Fibroblast of upper back skin (primary cell): ENCODE measurements at places on chromosomes 3 and 15.
A peak's percentile ranks its signal among the peaks of the same experiment; 100 is the strongest.

GRCh38 chr3:20622304-20622703 lies 436.3 kb upstream of the SGO1 start:
- peak; percentile 87 for DNase-seq

DNA sequence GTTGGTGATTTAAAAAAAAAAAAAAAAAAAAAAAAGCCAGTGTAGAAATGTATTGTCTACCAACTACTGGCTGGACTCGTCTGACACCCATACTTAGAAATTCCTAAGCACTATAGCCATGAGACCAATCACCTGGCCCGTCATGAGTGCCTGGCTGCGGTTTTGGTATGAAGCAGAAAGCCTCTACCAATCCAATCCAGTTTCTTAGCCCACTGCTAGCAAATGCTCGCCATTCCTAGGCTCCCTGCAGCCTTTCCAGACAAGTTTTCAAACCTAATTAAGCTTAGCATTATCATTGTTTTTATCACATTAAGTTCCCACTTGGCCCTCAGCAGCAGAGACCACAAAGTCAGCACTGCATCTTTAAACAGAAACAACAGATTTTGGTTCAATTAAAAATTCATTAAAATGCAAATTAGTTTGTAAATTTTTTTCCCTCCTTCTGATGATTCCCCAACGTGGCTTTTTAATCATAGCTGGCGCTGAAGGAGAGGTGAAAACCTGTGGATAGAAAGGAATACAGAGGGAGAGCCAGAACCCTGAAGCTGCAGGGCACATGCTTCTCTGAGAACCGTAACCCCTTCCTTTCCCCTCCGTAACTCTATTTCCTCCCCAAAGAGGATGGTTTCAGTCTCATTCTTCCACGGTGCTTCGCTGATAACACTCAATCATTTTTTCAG lies 32.2 kb upstream of the ST8SIA2 start:
- DNase-seq, result no peak

DNA sequence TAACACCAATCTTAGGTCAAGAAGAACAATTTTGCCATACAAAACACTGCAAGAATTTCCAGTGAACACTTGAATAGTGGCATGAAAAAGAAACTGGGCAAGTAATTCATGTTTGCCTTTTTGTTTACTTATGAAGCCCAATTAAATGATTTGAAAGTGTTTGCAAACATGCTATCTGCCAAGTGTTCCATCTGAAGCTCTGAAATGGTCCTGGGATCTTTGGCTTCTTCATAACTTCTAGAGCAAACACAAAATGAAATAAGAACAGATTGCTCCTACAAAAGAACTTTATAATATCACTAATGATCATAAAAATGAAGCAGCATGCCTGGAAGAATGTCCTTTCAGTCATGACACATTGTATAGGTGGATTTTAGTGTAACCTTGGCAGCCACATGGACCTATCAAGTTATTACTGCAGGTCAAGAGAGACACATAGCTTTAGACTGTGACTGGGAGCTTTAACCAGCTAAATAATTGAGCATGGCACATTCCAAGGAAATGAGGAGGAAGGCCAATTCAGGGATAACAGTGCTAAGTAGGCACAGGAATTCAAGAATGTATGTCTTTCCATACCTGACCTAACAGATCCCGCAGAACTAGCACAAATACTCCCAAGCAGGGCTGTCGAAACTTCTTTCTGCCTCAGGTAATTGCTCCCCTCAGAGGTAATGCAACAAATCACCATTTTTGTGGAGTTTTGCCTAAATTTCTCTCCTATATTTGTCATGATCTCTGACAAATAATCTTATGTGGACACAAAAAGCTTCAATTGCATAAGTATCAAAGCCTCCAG lies 144.6 kb downstream of the DUT start:
- DNase-seq, result peak; percentile 9

DNA sequence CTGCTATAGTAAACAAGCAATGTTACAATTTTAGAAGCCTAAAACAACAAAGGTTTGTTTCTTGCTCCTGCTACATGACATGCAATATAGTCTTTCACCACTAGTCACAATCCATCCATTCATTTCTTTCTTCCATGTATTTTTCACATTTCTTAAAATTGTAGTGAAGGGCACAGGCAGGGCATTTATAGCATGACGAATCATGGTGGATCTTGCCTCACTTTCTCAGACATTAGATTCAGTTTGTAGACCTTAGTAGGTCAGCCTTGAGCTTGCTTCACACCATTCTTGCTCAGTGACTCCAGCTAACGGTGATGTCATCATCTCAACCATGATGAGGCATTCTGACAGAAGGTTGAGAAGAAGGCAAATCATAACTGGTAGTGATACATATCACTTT lies 546.8 kb downstream of the TBL1XR1 start:
- DNase-seq, result peak; percentile 47

- DNase-seq, result no peak
Observed at GRCh38 chr3:187639927-187640568, 30.1 kb downstream of the SST start.

DNA sequence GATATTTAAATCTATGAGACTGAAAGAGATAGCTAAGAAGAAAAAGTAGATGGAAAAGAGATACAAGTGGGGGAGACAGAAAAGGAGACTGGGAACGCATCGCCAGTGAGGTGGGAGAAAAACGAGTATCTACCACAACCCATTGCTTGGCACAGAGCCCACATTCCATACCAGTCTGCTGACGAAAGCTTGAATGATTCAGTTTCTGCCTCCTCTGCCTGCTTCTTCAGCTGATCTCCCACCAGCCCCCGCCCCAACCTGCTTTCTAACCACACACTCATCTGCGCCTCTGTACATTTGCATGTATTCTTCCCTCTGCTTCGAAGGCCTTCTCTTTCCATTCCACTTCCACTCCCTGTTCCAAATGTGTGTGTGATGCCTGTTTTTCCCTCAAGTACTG lies 188.1 kb downstream of the USP13 start:
- peak; percentile 75 for DNase-seq

DNA sequence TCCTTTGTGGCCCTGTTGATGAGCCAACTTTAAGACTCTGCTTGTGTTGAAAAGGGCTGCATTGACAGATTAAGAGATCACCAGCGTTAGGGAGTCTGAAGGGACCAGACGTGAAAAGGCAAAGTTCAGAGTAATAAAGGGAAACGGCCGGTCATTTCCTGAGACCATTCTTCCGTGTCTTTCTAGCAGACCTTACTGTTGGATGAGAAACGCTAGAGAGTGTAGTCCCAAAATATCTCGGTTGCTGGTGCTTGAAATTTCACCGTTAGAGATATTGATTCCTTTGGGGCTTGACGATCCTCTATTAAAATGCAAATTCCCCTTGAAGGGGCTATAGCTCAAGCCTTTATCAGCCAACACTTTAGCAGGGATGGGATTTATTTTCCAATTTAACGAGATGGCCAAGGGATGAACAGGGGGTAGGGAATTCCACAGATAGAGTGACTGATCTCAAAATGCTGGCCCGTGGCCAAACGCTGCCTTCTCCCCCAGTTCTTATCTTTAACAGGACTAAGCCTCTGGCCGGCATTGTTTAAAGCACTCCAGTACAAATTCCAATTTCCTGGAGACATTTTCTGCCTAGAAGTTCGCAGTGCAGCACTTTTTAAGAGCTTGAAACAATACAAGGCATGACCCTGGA lies 250.4 kb downstream of the TJP1 start:
- DNase-seq, result no peak

DNA sequence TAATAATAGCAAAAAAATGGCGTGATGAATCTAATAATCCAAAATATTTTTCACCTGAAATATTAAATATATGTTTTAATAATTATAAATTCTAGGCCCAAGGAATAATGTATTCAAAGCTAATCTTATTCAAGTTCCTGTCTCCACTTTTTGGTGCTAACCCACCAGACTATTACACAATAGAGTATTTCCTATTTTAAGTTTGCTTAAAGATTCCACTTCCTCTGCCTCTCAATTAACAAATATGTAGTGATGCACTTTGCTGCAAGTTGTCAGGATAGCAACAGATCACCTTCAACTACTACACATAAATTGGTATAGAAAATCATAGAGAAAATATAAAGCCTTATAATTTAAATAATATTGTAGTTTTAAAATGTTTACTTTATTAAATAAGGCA lies 467.5 kb downstream of the C3orf38 start:
- no peak for DNase-seq

DNA sequence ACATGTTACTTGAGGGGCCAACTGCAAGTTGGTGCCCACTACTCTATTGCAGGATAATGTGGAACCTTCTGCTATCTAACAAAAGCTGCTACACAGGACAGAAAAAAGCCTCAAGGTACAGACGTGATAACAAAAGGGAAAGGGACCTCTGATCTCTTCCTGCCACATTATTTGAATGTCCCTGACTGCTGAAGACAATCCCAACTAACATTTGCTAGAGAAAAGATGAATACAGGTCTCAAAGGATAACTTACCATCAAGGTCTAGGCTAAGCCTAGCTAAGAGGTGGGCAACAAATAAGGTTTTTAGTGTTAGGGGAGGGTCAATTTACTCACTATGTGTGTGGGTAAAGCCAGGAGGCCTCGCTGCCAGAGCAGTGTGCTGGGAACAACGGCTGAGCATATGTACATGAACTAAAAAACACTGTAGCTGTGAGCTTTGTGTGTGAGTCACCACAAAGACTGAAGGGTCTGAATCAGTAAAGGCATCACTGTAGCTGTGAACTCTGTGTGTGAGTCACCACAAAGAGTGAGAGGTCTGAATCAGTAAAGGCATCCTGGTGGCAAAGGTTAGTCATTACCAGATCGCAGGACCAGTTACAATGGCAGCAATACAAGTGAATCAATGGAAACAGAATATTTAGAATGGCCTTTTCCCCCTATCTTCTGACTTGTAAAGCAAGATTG lies 111.7 kb downstream of the LMLN start:
- DNase-seq, result peak; percentile 87

DNA sequence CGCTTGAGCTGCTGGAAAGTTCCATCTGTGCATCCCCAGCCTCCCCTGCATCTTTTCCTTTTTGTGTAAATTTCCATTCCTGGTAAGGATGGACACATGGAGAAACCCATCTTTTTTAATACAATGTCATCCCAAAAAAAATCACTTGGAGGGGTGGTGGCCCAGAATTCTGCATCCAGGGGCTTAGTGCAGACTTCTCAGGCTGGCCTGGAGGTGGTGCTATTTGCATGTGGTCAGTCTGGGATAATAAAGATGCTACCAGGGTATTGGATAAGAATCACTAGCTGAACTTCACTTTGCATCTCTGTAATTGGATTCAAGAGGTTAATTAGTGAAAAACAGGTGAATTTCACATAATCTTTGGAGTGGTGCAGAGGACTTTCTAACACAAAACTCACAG lies 1.8 kb upstream of the ZSCAN2 start:
- DNase-seq, result peak; percentile 51

- no peak for DNase-seq
Observed at GRCh38 chr3:30297112-30297511, 309.3 kb upstream of the TGFBR2 start.

DNA sequence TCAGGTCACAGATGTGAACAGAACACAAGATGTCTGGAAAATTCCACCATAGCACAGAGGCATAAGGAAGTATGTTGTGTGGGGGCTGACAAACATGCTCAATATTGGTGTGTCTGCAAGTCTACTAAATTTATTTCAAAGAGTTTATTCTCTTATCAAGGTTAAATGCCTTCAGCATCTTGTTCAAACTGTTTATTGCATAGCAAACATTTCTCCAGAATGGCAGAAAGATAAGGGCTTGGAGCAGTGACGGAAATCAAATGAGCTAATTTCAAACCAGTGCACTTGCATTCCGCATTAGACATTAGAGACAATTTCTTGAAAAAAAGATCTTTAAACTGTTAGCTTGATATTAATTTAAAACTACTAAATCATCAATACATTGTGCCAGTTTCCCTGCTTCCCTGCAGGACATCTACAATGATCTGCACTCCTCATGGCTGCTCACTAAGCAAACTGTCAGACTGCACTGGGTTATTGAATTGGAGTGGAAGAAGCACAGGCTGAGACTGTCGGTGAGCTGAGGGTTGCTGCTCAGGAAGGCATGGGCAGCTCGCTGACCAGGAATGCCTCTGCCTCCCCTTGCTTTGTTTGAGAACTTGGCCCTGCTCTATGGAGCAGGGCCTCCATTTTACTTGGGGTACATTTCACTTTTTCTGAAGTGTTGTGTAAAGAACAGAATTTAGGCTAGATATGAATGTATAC lies 89.4 kb downstream of the KCNAB1 start:
- DNase-seq, result no peak

DNA sequence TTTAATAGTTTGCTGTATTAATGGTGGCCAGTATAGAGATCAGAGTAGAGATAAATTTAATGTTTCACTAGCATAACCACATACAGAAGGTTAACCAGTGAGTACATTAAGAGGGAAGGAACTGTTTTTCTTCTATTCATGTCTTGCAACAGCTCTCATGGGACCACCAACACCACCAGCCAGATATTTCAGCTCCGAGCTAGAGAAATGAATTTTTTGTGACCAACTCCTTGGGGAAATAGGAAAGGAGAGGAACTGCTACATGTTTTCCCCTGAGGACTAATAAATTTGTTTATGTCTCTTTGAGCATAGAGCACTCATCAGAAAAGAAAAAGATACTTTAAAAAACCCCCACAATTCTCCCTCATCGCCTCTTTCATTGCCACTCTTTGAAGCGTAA lies 247.5 kb downstream of the MBNL1 start:
- DNase-seq, result no peak

DNA sequence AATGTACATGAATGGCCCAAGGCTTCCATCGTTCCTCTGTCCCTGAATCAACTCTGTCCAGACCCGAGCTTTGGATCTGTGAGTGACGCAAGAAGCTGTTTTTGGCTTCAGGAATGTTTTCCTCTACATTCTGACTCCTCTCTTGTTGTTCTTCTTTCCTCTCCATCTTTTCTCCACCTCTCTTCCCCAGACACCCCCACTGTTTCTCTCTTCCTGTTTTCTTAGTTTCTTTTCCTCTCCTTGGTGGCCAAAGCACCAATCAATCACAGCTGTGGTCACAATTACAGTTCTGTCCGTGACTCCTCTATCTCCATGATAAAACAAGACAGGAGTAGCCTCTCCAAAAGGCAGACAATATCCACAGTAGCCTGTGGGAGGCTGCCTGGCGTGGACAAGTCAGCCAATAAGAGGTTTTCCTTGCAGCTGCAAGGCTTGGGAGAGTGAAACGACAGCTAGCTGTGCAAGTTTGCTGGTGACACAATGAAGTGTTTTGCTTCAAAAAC lies 4.9 kb upstream of the TMEM212 start:
- peak; percentile 66 for DNase-seq

- peak; percentile 54 for DNase-seq
Observed at GRCh38 chr3:24640330-24640877, 145.8 kb upstream of the THRB start.

- DNase-seq, result no peak
Observed at GRCh38 chr3:181739628-181740027, 27.9 kb downstream of the SOX2 start.

- DNase-seq, result peak; percentile 75
Observed at GRCh38 chr3:159724627-159725026, 264.0 kb upstream of the IL12A start.

- no peak for DNase-seq
Observed at GRCh38 chr3:18681818-18682345, 256.7 kb upstream of the SATB1 start.

DNA sequence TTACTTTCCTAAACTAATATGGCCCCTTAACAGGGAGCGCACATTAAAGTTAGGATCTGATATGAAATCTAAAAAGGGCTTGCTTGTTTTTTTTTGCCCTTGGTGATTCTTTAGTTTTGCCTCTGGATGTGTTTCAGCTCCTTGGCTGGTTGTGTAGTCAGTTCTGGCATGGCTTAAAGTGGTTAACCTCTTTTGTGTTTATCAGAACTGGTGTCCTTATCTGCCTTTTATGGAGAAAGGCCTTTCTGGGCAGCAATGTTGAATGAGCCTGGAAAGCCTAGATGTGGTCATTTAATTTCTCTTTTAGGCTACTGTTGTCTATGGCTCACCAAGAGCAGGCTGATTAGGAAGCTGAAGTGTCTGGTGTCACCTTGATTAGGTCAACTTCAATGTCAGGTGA lies 254.5 kb upstream of the ROPN1 start:
- DNase-seq, result no peak
